A549 treated with GW870086 at 1 μM for 4 hours (cell line): ENCODE measurements at places on chromosomes 6 and 20. TPM values are rescaled to one million over a fixed set of nuclear protein-coding genes. Genes with fewer than 3 reads are reported as not detected.

Gene ZNF391
- total RNA-seq: 0.21 to 0.32 TPM (median 0.25 TPM) in 5 replicates

Gene THBS2
- total RNA-seq: 0.02 to 0.08 TPM (median 0.03 TPM) in 3 of 5 replicates, not detected in the others

Gene RPN2
- total RNA-seq: 254 to 268 TPM (median 260 TPM) in 5 replicates

Gene NMBR
- not detected in 5 replicates for total RNA-seq

Gene TMEM30A
- 26.8 to 47.8 TPM (median 41.0 TPM) in 5 replicates for total RNA-seq

Gene FKBP1A
- 461 to 542 TPM (median 514 TPM) in 5 replicates for total RNA-seq

Gene CFAP61
- total RNA-seq: 0.32 to 1.5 TPM (median 0.45 TPM) in 5 replicates

Gene FAM209B
- total RNA-seq: 0.21 to 0.72 TPM (median 0.48 TPM) in 5 replicates

Gene SLC22A16
- total RNA-seq: not detected in 5 replicates

Gene KCNQ5
- total RNA-seq: 0.89 to 1.8 TPM (median 1.4 TPM) in 5 replicates

Gene PROKR2
- not detected in 5 replicates for total RNA-seq

Gene PEX7
- 4.7 to 6.1 TPM (median 5.1 TPM) in 5 replicates for total RNA-seq

Gene NKX2-4
- total RNA-seq: not detected in 5 replicates

Gene EYA4
- total RNA-seq: 7.8 to 11.4 TPM (median 10.0 TPM) in 5 replicates

Gene PBOV1
- not detected in 5 replicates for total RNA-seq

Gene TMC2
- total RNA-seq: not detected in 5 replicates

Gene TREM2
- not detected in 5 replicates for total RNA-seq

Gene AVP
- not detected in 5 replicates for total RNA-seq

Gene RIPOR3
- total RNA-seq: 0.08 TPM in 1 of 5 replicates, not detected in the others

Gene SGK2
- 8.2 to 10.4 TPM (median 9.3 TPM) in 5 replicates for total RNA-seq

Gene HLA-DPA1
- total RNA-seq: not detected in 5 replicates

Gene PABPC1L
- total RNA-seq: 12.7 to 16.3 TPM (median 14.8 TPM) in 5 replicates

Gene LTB
- total RNA-seq: 0.21 to 0.65 TPM (median 0.29 TPM) in 4 of 5 replicates, not detected in the other

Gene PANK2
- total RNA-seq: 48.5 to 59.2 TPM (median 54.8 TPM) in 5 replicates

Gene PSORS1C2
- total RNA-seq: not detected in 5 replicates

Gene DDX43
- total RNA-seq: not detected in 5 replicates

Gene BRD2
- total RNA-seq: 110 to 139 TPM (median 125 TPM) in 5 replicates

Gene CTAGE9
- not detected in 5 replicates for total RNA-seq
